ENCODE measurements at places on chromosomes 6 and 20. TPM values are rescaled to one million over a fixed set of nuclear protein-coding genes. Genes with fewer than 3 reads are reported as not detected.

The UBE2C gene
- total RNA-seq = 43.6 TPM

The TP53TG5 gene
- not detected for total RNA-seq

The SNX9 gene
- 41.2 TPM for total RNA-seq

The ME1 gene
- 32.2 TPM for total RNA-seq

The TFEB gene
- total RNA-seq = 4.4 TPM

The TLDC2 gene
- 0.18 TPM for total RNA-seq

The TOP1 gene
- 14.0 TPM for total RNA-seq

The MPIG6B gene
- total RNA-seq = not detected

The TNNC2 gene
- total RNA-seq = 0.28 TPM

The SCRT2 gene
- total RNA-seq = not detected

The OPRM1 gene
- not detected for total RNA-seq

The COL12A1 gene
- 502 TPM for total RNA-seq

The SLC22A3 gene
- total RNA-seq = not detected

The ARFRP1 gene
- 25.3 TPM for total RNA-seq

The TBX18 gene
- total RNA-seq = 1.3 TPM

The MUC21 gene
- not detected for total RNA-seq

The VGLL2 gene
- not detected for total RNA-seq

The KCNK5 gene
- not detected for total RNA-seq

The OGFRL1 gene
- 14.4 TPM for total RNA-seq

The SLC52A3 gene
- total RNA-seq = not detected

The LBP gene
- not detected for total RNA-seq

The C6orf141 gene
- not detected for total RNA-seq

The MTFR2 gene
- 0.72 TPM for total RNA-seq

The LAMA2 gene
- total RNA-seq = 13.3 TPM
